ENCODE measurements at places on chromosomes 5 and 9.

DNA sequence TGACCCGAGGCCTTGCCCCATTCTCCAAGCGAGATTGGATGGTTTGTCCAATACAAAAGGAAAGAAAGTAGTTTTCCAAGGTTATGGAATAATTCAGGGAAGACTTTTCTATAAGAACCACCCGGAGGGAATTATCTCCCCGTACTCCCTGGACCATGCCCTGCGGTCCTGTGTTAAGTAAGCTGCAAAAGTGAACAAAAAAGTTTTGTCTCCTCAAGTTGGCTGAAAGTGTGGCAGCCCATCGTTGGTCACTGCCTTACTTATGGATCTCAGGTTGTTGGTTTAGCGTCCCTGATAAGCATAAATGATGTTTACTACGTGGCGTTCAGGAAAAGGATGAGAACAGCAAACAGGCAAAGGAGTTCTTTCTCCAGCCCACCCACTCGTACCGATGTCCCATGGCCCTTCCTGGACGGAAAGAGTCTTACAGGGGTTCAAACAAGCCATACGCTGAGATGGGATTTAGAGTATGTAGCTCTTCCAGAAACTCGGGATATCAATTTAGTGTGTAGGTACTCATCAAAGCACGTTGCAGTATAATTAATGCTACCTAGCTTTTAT, 413 bp upstream of the AUH start:
- no peak for DNase-seq

DNA sequence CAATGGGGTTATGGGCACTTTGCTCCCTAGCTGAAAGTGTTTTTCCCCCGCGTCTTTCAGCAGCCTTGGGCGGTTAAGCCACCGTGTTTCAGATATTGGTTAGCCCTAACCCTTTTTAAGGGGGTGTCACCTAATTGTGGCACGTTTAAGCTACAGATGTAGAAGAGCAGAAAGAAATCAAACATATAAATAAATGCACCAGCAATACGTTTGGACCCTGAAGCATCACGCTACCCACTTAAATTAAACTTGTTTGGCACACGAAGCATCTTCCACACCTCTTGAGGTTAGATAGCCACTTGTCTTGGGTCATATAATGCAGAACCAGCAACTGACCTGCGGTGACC, 768 bp downstream of the YTHDC2 start:
- DNase-seq, result peak; percentile 49

- no peak for DNase-seq
Observed at GRCh38 chr5:123176224-123176937, 87.3 kb downstream of the PRDM6 start.

- no peak for DNase-seq
Observed at GRCh38 chr5:75306746-75307145, 30.3 kb upstream of the HMGCR start.

Measured in hematopoietic multipotent progenitor cell treated with erythropoietin and hydrocortisone succinate and interleukin-3 and kit ligand, for 6 days (in vitro differentiated cells).